Stimulated activated CD8-positive, alpha-beta memory T cell treated with anti-CD3 and anti-CD28 coated beads, Interleukin-15, amount 100 ng/mL, for 4 hours (primary cell): ENCODE measurements at places on chromosomes 13 and 19.

GRCh38 chr19:8451377-8451776, 6.6 kb downstream of the HNRNPM start:
- DNase-seq, result no peak

DNA sequence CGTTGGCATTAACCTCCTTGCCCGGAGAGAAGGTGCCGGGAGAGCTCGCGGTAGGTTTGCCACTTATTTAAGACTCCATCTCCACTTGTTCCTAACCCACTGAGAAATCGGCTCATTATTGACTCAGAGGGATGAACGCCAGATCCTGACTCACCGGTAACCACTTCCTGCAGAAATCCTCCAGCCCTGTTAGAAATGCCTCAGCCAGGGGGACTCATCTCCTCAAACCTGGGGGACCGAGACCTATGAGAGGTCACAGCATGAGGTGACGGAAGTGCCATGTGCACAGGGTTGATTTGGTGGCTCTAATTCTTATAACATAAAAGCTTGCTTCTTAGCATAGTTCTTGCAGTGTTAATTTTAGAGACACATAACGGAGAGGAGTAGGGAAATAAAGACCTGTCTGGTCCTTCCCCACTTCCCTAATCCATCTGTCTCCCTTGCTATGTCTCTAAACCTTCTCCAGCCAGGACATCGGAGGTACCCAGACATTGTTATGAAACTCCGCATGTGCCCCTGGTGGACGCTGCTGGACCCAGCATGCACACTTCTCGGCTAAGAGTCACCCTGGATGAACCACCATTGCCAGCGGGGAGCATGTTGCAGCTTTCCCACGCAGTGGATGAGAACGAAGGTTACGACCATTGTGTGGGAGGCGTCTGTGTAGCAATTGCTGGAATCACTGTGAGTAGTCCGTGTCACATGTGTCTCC, 158.9 kb downstream of the EFNB2 start:
- no peak for DNase-seq

- DNase-seq, result no peak
Measured at GRCh38 chr13:49669735-49670309, 21.5 kb downstream of the EBPL start.

GRCh38 chr13:105914291-105915036, 621.0 kb downstream of the EFNB2 start:
- no peak for DNase-seq
